T-helper 1 cell treated with Interleukin-12 subunit alpha and Interleukin-12 subunit beta and Interleukin-4 antibody, amounts not matched to agents 30 ng/mL and 1 ng/mL, for 36 hours (primary cell): ENCODE measurements at places on chromosomes 16 and 17. TPM values are rescaled to one million over a fixed set of nuclear protein-coding genes. Genes with fewer than 3 reads are reported as not detected.

Gene PRKCA
- 132 and 134 TPM in 2 replicates for total RNA-seq

Gene LSM12
- 65.9 and 66.4 TPM in 2 replicates for total RNA-seq

Gene TEKT1
- total RNA-seq = not detected in 2 replicates

Gene SRCIN1
- total RNA-seq = 0.42 TPM in 1 of 2 replicates, not detected in the other

Gene TNS4
- 14.2 and 15.7 TPM in 2 replicates for total RNA-seq

Gene KCNH6
- total RNA-seq = not detected in 2 replicates

Gene BCAR1
- not detected in 2 replicates for total RNA-seq

Gene NPTX1
- total RNA-seq = 104 and 107 TPM in 2 replicates

Gene KRT40
- not detected in 2 replicates for total RNA-seq

Gene HASPIN
- 26.8 and 26.9 TPM in 2 replicates for total RNA-seq

Gene ASIC2
- not detected in 2 replicates for total RNA-seq

Gene GRIN2A
- not detected in 2 replicates for total RNA-seq

Gene ICAM2
- 69.1 and 70.0 TPM in 2 replicates for total RNA-seq

Gene OR1E1
- not detected in 2 replicates for total RNA-seq

Gene BOLA2
- 8.8 and 11.9 TPM in 2 replicates for total RNA-seq

Gene HBA1
- total RNA-seq = not detected in 2 replicates
